ENCODE measurements at places on chromosomes 3 and 15.

- ATAC-seq, result no peak
Observed at GRCh38 chr3:178392511-178392926, 143.7 kb upstream of the KCNMB2 start.

DNA sequence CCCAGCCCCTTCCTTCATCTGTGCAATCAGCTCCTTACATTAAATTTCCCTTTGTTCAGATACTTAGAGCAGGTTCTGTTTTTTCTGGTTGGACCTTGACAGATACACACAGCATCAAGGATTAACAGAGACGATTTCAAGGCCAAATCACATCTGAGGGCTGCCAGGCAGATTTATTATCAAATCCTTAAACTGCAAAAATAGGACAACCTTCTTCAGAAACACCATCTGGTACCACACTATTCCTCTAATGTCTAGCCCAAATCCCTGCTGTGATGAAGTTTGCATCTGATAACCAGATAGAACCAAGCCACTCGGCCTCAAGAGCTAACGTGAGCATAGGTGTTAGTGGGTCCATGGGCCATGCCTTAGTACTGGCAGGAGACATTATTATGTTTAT lies 250.7 kb upstream of the PROK2 start:
- no peak for ATAC-seq

GRCh38 chr3:81485444-81485865 lies 276.0 kb downstream of the GBE1 start:
- peak; percentile 93 for ATAC-seq

- no peak for ATAC-seq
Observed at GRCh38 chr3:36505393-36505792, 125.1 kb downstream of the STAC start.

GRCh38 chr15:52164631-52165265 lies 26.4 kb downstream of the GNB5 start:
- ATAC-seq, result peak; percentile 70

GRCh38 chr3:130760922-130761321 lies 14.3 kb upstream of the PIK3R4 start:
- ATAC-seq, result no peak

DNA sequence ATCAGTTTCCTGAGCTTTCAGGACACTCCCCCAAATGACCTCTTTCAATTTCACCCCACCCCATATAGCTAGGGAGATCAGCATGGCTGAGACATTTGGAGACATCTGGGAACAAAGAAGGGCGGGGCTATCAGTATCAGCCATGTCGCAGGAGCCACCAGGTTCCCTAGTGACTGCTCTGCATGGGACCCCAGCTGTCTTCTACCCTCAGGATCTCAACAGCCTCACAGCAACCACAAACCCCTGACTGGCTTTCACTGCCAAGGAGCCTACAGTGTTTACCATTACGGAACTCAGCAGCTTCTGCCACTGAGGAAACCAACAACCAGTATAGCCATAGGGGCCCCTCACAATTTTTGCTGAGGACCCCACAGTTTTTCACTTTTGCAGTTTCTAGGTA lies 269.6 kb upstream of the TRIM42 start:
- ATAC-seq, result no peak

DNA sequence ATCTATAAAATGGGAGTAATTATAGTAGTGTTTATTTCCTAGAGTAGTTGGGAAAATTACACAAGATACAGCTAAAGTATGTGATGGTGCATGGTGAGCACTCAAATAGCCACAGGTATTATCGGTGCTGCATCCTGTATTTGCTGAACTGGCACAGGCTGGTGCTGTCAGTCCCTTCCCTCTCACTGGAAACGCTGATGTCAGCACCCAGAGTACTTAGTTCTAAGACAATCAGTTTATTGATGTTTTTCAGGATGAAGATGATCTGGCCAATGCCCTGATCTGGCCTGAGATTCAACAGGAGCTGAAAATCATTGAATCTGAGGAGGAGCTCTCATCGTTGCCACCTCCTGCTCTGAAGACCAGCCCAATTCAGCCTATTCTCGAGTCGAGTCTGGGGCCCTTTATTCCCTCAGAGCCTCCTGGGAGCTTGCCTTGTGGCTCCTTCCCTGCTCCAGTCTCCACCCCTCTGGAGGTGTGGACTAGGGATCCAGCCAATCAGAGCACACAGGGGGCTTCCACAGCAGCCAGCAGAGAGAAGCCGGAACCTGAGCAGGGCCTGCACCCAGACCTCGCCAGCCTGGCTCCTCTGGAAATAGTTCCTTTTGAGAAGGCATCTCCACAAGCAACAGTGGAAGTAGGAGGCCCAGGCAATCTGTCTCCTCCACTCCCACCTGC lies 49.7 kb downstream of the TMEM39A start:
- ATAC-seq, result no peak

DNA sequence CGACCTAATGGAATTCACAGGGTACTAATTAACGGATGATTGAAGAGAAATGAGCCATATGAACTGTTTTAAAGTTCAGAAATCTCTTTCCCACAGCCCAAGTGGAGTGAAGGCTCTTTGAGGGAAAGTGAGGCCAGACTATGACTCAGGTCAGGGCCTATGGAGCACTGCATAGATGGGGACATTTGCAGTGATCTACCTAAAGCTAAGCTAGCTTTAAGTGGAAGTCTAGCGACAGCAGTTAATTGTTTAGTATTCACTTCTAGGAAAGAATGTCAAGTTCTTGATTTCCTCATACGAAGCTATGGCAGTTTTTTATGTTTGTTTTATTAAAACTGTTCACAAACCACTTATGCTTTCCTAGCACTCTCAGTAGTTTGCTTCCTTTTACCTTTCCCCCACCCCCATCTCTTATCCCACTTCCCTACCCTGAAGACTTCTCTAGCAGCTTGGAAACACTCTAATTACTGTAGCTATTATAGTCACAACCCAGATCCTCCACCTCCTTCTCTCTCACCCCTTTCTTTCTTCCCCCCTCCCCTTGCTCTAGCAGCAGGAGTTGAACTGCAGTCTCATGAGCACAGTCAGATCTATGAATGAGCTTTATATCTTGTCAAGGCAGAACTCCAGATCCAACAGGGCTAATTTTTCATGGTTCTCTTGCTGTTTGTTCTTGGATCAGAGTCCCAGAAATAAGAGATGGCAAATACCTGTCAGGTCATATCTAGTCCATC lies 6.2 kb downstream of the ZNF609 start:
- ATAC-seq, result no peak

DNA sequence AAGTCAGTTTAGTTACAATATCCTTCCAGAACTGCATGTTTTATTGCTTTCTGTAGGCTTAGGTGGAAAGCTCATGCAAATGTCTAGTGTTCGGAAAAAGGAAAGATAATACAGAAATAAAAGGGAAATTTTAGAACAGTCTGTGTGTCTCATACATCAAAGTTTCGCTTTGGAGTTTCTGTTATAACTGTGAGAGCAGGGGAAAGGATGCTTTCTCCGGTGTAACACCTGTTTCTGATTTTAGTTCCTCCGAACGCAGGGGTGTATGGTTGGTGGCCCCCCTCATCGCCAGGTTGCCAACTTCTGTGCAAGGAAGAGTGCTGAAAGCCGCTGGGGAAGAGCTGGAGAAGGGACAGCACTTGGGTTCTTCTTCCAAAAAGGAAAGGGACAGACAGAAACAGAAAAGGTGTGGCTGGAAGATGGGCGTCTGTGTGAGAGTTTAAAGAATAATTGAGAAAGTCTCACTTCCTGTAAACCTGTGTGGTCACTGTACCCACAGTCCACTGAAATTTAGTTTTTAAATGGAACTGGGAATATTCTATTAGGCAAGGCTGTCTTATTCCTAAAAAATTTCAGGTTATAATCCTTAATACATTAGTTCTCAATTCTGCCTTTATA lies 6.7 kb downstream of the P2RY12 start:
- ATAC-seq, result peak; percentile 62

DNA sequence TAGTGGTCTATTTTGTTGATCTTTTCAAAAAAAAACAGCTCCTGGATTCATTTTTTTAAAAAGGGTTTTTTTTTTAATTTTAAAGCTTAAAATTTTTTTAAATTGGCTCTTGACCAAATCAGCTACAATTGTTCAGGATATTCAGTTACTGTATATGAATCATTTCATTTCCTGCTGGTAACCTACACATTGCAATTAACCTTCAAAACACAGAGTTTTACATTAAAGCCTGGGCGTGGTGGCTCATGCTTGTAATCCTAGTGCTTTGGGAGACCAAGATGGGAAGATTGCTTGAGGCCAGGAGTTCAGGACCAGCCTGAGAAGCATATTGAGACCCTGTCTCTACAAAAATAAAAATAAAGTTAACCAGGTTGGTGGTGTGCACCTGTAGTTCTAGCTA lies 163.4 kb downstream of the ALDH1A2 start:
- ATAC-seq, result no peak

DNA sequence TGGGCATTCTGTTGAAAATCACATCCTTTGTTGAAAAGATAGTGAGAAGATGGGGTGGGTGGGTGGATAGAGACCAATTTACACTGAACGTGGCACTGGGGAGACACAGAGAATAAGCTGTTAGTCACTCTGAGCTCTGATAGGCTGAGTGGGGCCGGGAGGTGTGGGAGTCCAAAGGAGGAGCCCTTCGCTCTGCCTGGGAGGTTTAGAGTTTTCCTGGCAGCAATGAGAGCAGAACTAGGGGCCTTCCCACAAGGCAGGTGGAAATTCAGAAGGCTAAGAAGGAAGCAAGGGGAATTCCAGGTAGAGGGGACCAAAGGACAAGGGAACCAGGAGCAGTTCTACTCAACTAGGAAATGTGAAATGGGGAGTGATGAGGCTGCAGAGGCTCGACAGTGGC lies 272.7 kb downstream of the RPLP1 start:
- no peak for ATAC-seq

- ATAC-seq, result no peak
Observed at GRCh38 chr3:167773584-167773983, 38.1 kb downstream of the SERPINI1 start.

GRCh38 chr3:4138150-4138785 lies 164.9 kb upstream of the SETMAR start:
- no peak for ATAC-seq

Measured in stimulated activated memory B cell treated with anti-CD40 and anti-IgM and Interleukin-4, amounts not matched to agents 10 μg/mL and 1 μg/mL and 100 μg/mL, for 72 hours (primary cell).